ENCODE measurements at places on chromosomes 12 and 14.

DNA sequence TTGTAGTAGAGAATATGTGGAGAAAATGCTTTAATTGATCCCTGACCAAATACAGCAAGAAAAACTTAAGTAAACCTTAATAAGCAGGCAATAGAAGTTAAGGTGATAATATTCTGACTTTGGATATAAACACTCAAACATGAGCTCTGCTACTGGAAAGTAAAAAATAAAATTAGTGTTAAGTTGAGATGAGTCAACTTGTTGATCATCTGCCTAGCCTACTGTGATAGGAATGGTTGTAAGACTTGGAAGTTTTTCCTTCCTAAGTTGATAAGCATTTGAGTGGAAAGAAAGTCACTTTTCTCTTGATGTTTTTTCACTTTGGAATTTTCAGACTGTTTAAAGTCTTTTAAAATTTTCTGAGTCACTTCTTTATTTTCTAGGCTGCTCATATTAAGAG is 26.0 kb downstream of the ADIPOR2 start:
- DNase-seq, result no peak

GRCh38 chr12:124754949-124755800 is 108.5 kb downstream of the SCARB1 start:
- peak; percentile 78 for DNase-seq

DNA sequence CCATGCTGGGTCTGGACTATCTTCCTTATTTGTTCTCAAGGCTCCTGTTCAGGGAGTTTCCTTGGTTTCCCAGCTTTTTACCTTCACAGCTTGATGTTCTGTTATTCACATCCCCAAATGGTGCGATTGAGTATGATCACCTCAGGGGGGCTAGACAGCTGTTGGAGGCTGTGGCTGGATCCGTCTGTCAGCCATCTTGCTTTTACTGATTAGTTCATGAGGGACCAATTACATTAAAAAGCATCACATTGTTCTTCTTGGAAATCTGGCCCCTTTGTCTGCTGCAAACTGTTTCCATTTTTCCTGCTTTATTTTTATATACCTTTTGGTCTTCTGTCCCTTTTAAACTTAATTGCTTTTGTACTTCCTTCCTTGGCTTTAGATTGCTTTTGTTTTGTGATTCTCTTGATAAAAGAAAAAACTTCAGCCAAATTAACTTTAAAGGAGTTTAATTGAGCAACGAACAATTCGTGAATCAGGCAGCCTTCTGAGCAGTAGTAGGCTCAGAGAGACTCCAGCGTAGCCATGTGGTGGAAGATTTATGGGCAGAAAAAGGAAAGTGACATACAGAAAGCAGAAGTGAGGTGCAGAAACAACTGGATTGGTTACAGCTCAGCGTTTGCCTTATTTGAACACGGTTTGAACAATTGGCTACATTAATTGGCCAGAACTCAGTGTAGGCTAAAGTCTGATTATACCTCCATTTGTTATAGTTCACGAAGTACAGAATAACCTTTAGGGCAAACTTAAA is 208.7 kb downstream of the AEBP2 start:
- DNase-seq, result no peak

DNA sequence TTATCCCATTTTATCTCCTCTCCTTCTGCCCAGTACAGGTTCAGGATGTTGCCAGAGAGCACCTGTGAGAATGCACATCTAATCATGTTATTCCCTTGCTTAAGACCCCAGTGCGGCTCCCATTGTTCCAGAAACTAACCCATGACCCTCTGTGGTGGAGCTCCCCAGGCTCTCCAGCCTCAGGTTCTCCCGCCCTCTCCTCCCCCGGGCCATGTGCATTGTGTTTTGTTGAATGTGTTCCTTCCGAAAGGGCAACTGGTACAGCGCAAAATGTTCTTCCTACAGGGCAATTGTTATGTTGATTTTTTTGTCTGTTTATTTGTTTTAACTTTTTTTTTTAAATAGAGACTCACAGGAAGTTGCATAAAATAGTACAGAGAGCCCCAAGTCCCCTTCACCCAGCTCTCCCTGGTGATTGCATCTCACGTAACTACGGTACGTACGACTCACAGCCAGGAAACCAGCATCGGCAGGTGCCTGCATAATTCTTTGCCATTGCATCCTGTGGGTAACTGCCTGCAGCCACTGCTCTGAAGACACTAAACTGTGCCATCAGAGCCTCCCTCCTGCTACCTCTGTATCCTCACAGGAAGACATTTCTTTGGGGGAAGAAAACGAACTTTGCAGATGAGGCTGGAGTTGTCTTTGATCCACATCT is 31.2 kb downstream of the TMEM132C start:
- no peak for DNase-seq

DNA sequence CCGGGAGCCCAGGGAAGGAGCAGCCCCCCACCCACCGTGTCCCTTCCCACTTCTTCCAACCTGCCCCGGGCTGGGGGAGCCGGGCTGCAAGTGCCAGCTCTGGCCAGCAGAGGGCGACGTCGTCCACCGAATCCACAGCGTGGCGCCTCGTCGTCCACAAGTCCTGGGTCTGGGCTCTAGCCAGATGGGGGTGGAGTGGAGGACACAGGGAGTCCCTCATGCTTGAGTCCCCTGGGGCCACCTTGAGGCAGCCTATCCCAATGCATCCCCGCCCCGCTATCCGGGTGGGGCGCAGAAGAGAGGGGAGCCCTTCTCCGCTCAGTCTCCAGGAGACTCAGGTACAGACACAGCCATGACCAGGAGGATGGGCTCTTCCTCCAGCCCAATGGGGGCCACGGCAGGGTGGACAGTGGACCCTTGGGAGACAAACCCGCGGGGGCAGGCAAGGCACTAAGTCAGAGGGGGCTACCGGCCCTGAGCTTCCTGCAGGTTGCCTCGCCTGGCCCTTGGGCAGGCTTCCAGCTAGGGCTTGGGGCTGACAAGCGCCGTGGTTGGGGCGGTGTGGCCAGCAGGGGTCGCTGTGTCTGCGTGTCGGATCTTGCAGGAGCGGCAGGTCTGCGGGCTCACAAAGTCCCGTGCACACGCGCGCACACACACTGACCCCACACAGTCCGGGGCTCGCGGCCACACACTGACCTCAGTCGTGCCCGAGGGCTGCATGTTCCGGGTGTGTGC is 5.5 kb downstream of the AQP5 start:
- DNase-seq, result peak; percentile 82

- no peak for DNase-seq
Measured at GRCh38 chr12:95088379-95088778, 15.0 kb upstream of the NR2C1 start.

DNA sequence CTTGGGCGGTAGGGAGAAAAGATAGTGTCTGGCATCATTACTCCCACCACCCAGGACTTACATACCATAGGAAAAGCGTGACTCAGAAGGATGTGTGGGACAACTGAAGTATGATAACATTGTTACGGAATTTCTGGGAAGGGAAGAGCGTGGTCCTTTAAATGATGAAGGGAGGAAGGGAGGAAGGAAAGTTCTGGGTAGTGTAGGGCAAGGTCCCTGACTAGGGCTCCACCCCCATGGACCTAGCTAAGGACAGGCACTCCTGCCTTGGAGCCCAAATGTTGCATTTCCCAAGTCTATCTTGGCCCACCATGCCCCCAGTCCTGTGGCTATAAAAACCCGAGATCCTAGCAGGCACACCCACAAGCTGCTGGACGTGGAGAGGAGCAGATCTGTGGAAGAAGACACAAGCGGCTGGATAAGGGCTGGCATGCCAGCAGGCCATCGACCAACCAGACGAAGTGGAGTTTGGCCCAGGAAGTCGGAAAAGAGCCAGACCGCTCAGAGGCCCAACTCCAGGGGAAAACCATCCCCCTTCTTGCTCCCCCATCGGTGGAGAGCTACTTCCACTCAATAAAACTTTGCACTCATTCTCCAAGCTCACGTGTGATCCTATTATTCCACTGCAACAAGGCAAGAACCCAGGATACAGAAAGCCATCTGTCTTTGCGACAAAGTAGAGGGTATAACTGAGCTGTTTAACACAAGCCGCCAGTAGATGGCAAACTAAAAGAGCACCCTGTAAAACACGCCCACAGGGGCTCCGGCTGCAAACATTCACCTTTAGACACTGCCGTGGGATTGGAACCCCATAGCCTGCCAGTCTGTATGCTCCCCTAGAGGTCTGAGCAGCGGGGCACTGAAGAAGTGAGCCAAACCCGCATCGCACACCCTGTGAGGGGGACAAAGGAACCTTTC is 23.0 kb upstream of the RAB21 start:
- no peak for DNase-seq

All from myocyte (in vitro differentiated cells).